ENCODE measurements at places on chromosomes 16 and 17. TPM values are rescaled to one million over a fixed set of nuclear protein-coding genes. Genes with fewer than 3 reads are reported as not detected.

The IGFALS gene
- total RNA-seq, result not detected

The DPEP3 gene
- total RNA-seq, result not detected

The C16orf74 gene
- total RNA-seq, result 0.34 TPM

The HERPUD1 gene
- 155 TPM for total RNA-seq

The KCNH4 gene
- 0.16 TPM for total RNA-seq

The TBC1D3K gene
- total RNA-seq, result not detected

The SCNN1B gene
- not detected for total RNA-seq

The CSH1 gene
- total RNA-seq, result not detected

The KRTAP4-3 gene
- total RNA-seq, result not detected

The WNK4 gene
- total RNA-seq, result 0.50 TPM

The GPR179 gene
- total RNA-seq, result not detected

The KRTAP4-5 gene
- not detected for total RNA-seq

The DHX8 gene
- 64.7 TPM for total RNA-seq

The SLC16A11 gene
- total RNA-seq, result 0.09 TPM

The CCL16 gene
- not detected for total RNA-seq

The HLF gene
- total RNA-seq, result 0.91 TPM

The SDR42E2 gene
- not detected for total RNA-seq

The SCIMP gene
- total RNA-seq, result not detected

The KRTAP1-5 gene
- not detected for total RNA-seq

The PGAP6 gene
- 34.8 TPM for total RNA-seq

The ABCC6 gene
- not detected for total RNA-seq

The TMIGD1 gene
- total RNA-seq, result not detected

The CD79B gene
- 41.0 TPM for total RNA-seq

The PRRT2 gene
- 1.1 TPM for total RNA-seq

The ERCC4 gene
- total RNA-seq, result 14.4 TPM

The MEFV gene
- total RNA-seq, result 0.25 TPM

The SLC35G6 gene
- total RNA-seq, result not detected

The CA5A gene
- not detected for total RNA-seq

All from T-helper 2 cell treated with Interferon-gamma antibody and Interleukin-4, amounts not matched to agents 100 ng/mL and 5 ng/mL, for 36 hours (primary cell).